ENCODE measurements at places on chromosomes 4 and X. TPM values are rescaled to one million over a fixed set of nuclear protein-coding genes. Genes with fewer than 3 reads are reported as not detected.

The AKAP4 gene
- total RNA-seq, result not detected

GRCh38 chrX:151384807-151385206 is 12.2 kb upstream of the VMA21 start:
- H3K27me3 ChIP-seq, result no peaks in the 10 kb centered on the region
- no peak overlapping the region for H3K27ac ChIP-seq
- H3K4me1 ChIP-seq, result no peaks in the 10 kb centered on the region
- no peak overlapping the region for H3K4me3 ChIP-seq

The UBA1 gene
- 311 TPM for total RNA-seq

The EGF gene
- 0.87 TPM for total RNA-seq

- no peaks in the 10 kb centered on the region for H3K36me3 ChIP-seq
- no peak overlapping the region for H3K27ac ChIP-seq
- no peak for DNase-seq
- no peaks in the 10 kb centered on the region for H3K4me1 ChIP-seq
- peaks cover 6% of the 10 kb centered on the region for H3K27me3 ChIP-seq
Observed at GRCh38 chrX:136577552-136577951, 45.5 kb downstream of the VGLL1 start.

Measured in chondrocyte (in vitro differentiated cells).